ENCODE measurements at places on chromosomes 11 and 22.

- no peak for DNase-seq
These were observed 12.3 kb downstream of the TSKU start for GRCh38 chr11:76795290-76795935.

DNA sequence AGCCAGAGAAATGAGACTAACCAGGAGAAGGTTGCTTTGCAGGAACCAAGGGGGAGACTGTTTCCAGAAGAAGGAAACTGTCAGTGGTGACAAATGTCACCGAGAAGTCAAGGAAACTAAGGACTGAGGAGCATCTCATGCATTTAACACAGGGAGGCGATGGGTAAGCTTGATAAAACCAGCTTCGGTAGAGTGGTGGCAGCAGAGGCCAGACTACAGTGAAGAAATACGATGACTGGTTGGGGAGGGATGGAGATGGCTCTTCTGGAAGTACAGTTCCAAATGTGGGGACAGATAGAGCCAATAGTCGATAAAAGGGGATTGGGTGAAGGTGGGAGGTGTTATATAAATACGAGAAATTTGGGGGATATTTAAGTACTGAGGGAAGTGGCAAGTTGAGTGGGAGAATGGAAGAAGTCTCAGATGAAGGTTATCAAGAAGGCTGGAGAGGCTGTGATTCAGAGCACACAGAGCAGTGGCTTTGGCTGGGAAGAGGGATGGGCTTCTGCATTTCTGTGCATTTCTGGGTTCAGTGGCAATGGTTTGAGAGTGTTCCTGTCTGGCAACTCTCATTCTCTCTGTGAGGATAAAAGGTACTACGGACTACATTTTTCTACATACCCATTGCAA lies 29.2 kb downstream of the SC5D start:
- DNase-seq = no peak

DNA sequence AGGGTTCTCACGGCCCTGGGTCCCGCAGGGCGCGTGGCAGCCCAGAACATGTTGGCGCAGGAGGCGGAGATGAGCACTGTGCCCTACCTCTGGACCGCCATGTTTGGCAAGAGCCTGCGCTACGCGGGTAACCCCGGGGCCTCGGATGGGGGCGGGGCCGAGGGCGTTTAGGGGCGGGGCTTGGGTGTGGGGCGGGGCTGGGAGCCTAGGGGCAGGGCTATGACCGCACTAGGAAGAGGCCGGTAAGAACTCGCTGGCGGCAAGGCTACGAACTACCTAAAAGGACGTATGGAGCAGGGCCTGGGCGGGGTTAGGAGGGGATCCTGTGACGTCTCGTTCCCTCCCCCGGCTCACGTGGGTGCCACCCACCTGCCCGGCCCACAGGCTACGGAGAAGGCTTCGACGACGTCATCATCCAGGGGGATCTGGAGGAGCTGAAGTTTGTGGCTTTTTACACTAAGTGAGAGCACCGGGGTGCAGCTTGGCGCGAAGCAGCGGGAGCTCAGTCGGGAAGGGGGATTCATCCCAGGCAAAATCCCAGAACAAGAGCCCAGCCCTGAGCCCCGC lies 2.8 kb upstream of the LZTR1 start:
- peak; percentile 55 for DNase-seq

DNA sequence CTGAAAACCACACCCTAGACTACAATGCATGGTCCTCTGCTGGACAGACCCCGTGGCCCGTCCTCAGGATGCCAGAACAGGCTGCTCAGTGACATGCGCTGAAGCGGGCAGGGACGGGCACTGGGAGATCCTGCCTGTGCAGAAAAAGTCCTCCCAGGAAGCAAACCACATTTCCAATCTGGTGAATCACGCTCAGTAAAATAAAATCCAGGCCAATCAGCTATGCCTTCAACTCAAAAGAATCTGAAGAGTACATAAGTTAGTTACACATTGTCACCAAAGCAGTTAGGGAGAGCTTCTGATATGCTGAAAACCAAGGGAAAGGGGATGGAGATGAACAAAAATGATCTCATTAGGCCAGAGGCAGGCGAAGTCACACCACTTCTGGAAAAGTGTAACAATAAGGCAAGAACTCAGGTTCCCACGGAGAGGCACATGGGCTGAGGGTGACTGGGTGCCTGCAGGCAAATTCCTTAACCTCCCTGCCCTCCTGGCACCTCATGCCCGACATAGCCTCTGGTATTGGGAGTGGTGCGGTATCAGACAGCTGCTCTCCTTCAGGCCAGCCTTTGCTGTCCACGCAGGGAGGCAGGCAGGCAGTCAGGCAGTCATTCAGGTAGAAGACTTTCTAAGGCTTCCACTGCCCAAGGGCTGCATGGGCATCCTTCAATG lies 66.4 kb downstream of the APOL5 start:
- no peak for DNase-seq

DNA sequence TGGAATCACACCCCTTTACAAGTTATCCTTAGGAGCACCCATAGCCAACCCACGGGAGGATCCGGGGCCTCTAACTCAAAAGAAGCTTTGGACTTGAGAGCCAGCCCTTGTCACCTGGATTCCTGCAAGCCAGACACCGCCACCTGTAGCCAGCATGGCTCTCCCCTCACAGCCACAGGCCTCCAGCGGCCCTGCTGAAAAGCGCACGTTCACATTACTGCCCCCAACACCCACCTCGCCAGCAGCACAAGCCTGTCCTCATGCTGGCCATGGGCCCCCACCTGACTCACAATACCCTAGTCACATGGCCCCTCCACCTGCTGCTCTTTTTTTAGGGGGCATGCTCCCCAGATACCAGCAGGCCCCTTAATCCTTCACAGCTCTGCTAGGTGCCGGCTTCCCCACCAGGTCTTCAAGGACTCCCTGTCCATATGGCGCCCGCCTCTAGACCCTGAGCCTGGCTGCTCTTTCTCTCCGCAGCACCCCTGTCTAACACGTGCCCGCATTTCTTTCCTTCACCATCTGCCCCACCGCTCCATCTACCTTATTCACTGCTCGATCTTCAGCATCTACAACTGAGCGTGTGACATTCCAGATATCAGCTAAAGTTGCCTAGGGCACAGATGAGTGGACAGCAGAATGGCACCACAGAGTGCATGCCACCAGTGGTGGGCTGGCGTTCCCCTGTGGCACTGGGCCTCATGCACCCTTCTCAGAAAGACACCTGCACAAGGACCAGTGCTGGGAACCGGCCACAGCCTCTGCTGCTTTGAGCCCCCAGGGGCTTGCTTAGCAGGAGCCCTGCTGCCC lies 6.6 kb downstream of the CARS1 start:
- DNase-seq = no peak

DNA sequence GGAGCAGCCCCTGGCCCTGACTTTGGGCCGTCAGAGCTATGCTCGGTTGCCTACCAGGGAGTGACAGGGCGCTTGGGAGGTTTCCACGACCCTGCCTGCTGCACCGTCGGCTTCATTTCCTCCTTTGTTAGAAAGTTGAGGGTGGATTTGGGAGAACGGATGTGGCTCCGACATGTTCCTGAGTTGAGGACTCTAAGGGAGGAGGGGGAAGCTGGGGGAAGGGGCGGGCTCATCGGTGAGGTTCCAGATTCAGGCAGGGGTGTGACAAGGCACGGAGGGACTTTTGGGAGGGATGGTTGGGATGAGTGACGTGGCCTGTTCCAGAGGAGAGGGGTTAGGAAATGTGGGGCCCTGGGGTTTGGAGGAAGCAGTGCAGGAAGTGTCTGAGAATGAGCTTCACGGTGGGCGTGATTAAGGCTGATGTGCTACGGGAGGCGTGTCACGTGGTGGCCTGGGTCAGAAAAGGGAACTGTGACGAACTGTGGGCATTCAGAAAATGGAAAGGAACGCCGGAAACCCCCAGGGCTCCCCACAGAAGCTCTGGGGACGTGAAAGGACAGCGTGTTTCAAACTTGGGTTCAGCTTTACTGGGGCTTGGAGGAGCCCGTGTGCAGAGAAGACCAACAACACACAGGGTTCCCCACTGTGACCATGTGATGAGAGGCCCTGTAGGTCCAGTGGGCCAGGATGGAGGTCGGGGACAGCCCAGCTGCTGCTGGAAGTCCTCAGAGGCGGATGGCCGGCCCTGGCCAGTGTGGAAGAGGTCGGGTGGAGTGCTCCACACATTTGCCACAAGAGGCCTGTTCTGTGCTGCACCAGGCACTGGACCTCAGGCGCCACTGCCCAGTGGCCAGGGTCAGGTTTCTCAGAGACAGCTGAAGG lies 2.8 kb downstream of the PARVB start:
- peak; percentile 55 for DNase-seq

DNA sequence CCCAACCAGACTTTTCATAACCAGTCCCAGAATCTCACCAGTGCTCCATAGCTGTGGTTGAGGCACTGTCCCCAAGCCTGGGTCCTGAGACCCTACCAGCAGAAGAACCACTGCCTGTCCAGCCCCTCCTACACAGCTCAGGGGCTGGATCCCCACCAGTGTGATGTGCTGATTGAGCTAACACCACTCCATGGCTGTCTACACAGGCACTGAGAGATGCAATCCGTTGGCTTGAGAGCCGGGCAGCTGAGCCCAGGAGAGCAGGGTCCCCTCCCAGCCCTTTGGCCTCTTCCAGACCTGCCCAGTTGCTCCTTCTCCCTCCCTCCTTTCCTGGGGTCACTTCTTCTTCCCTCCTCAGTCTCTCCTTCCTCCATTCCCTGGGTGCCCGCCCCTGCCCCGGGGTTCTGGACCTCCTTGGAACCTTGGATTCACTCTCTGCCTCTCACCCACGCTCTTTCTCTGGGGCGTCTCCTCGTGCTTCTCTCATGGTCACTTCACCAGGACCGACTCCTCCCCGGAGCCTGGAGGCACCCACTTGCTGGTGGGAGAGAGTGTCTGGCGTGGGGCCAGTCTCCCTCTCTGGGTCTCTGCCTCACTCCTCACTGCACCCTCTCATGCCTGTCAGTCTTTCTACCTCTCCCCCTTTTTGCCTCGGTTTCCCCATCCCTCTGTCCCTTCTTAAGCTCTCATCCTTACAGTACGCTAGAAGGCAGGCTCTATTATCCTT lies 706 bp upstream of the SCYL1 start:
- no peak for DNase-seq

GRCh38 chr11:105156720-105157119 lies 17.2 kb upstream of the CARD18 start:
- no peak for DNase-seq

All from stimulated activated CD8-positive, alpha-beta memory T cell treated with anti-CD3 and anti-CD28 coated beads, Interleukin-2, amount 100 ng/mL, for 48 hours (primary cell).